ENCODE measurements at places on chromosomes 11 and 22. TPM values are rescaled to one million over a fixed set of nuclear protein-coding genes. Genes with fewer than 3 reads are reported as not detected.

CCDC81 gene
- 1.0 TPM for total RNA-seq

- no peak for DNase-seq
Observed at GRCh38 chr22:42872821-42873220, 15.7 kb upstream of the ARFGAP3 start.

GRCh38 chr11:95653099-95653498 is 136.5 kb downstream of the FAM76B start:
- DNase-seq = no peak

- DNase-seq = no peak
Observed at GRCh38 chr22:31646186-31647019, 15.6 kb downstream of the PISD start.

DNA sequence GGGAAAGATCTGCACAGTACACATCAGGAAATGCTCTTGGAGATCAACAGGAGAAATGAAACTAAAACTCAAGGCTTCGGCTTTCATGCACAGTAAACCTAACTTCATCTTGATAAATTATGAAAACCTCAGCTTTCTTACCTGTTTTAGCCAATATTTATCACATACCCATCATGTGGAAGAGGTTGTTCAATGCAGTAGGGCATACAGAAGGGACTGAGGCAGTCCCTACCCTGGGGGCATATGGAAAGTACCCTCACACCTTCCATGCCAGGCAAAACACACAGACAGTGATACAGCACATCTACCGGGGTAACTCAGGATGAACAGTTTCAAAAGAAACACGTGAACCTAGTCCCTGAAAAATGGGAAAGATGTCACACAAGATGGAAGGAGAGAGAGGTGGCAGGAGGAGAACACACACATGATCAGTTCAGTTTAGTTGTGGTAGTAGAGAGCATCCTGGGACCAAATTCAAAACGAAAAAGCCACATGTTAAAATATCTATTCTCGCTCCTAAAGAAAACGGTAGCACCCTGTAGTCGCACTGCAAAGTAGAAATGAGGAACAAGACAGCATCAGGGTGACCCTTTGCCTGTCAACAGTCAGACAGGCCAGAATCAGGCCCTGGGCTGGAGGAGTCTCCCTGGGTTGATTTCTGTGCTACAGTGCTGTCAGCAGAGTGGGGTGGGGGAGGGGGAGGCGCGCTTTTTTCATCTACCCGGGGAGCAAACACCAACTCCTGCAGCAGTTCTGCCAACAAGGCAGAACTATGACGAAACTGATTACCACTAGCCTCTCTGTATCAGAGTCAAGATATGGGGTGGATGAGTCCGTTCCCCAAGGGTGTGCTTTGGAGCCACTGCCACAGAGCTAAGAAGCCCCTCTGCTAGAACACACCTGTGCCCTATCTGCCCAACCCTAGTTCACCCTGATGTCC is 1.3 kb downstream of the HIRA start:
- DNase-seq = no peak

ADAMTS15 gene
- 5.9 TPM for total RNA-seq

DNA sequence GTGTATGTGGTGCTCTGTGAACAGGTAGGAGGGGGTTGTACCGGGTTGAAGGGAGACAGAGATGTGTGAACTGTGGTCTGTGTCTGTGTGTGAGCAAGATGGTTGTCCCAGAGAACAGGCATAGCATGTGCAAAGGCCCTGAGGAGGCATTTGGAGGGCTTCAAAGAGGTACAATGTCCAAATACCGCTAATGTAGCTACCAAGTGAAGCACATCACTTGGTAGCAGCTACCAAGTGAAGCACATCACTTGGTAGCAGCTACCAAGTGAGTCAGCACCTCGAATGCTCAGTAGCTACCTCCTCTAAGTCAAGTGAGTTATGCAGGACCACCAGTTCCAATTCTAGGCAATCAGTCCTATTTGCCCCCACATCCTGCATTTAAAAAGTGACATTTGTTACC is 72.4 kb downstream of the KIAA1671 start:
- DNase-seq = no peak

- no peak for DNase-seq
Observed at GRCh38 chr22:29480512-29481264, 670 bp downstream of the NEFH start.

DNA sequence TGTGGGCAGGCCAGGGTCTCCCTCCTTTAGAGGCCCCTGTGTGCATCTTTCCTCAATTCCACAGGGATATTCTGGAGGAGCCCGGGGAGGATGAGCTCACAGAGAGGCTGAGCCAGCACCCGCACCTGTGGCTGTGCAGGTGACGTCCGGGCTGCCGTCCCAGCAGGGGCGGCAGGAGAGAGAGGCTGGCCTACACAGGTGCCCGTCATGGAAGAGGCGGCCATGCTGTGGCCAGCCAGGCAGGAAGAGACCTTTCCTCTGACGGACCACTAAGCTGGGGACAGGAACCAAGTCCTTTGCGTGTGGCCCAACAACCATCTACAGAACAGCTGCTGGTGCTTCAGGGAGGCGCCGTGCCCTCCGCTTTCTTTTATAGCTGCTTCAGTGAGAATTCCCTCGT is 39.1 kb downstream of the TPCN2 start:
- no peak for DNase-seq

EXT2 gene
- total RNA-seq = 48.1 TPM

Measured in ureter (tissue), 1 donor.